Anterior cingulate cortex (tissue), 58 donors: ENCODE measurements at places on chromosomes 5 and 9.

GRCh38 chr9:104958751-104959150 lies 30.8 kb upstream of the ABCA1 start:
- no peak for DNase-seq

DNA sequence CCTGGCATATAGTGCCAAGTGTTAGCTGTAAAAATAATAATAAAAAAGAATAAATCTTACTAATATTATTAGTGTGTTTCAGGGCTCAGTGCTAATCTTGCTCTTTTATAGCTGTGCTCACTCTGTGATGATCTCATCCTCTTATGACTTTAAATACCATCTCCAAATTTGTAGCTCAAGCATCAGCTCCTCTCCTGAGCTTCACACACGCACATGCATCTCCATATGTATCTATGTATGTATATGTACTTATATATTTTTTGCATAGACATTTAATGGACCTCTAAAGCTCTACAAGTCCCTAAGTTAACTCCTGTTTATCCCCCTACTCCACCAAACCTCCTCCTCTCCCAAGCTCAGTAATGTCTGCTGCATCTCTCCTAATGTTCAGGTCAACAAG lies 170.8 kb upstream of the NR3C1 start:
- DNase-seq = no peak

- DNase-seq = no peak
These were observed 9.7 kb upstream of the SREK1 start for GRCh38 chr5:66134407-66134861.

- DNase-seq = no peak
These were observed 267.9 kb upstream of the SEMA6A start for GRCh38 chr5:116842514-116842961.

GRCh38 chr5:169213479-169213878 lies 87.5 kb downstream of the SLIT3 start:
- DNase-seq = no peak

DNA sequence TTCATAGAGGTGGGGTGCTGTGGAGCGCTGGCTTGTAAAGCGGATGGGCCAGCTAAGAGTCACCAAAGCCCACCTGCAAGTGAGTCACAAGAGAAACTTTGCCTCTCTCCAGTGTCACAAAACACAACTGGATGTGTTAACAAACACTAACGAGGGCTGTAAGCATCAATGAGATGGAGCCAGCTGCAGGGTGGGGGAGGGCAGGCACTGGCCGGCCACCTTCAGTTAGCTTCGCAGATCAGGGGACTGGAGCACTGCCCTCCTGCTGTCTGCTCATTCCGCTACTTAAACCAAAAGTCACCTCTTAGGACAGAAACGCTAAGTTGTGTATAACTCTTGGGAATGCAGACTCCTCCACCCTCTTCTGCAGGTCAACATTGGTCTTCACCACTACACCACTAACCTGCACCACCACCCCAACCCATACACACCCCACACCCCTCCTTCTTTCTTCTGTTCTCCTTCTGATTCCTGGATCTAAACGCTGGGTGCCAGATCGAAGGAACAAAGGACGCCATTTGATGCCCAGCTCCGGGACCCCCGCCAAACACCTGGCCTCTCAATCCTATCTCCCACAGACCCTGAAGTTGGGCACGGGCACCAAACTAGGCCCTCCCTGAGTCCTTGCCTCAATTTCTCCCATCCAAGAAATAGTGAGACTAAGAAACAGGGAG lies 2.1 kb downstream of the ARSI start:
- DNase-seq = no peak

GRCh38 chr5:148374690-148375360 lies 8.9 kb upstream of the FBXO38 start:
- DNase-seq = no peak

- DNase-seq = no peak
These were observed 145.8 kb downstream of the BARX1 start for GRCh38 chr9:93809204-93809940.

DNA sequence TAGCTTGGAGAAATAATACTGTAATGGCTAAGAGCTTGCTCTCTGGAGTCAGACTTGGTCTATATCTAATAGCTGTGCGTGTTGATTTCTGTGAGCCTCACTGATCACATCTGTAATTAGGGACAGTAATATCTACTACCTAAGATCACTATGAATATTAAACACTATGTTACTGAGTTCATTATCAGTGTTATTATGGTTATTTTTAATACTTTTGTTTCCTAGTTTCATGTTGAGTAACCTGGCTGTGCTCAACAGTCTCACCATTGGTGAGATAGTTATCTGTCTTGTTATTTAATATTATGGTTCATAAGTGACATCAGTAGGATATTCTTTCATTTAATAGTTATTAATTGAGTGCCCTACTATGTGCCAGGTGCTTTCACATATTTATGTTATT lies 22.4 kb upstream of the CAVIN4 start:
- DNase-seq = no peak

- DNase-seq = no peak
These were observed 89.2 kb upstream of the GRHPR start for GRCh38 chr9:37333288-37333687.

GRCh38 chr9:110947491-110948044 lies 90.7 kb downstream of the LPAR1 start:
- no peak for DNase-seq

GRCh38 chr5:54194318-54194717 lies 116.1 kb downstream of the ARL15 start:
- no peak for DNase-seq
